NCI-H1092 (cell line): ENCODE measurements at places on chromosomes 4 and X.

GRCh38 chr4:84501202-84501503 lies 2.1 kb upstream of the NKX6-1 start:
- no peak for DNase-seq

DNA sequence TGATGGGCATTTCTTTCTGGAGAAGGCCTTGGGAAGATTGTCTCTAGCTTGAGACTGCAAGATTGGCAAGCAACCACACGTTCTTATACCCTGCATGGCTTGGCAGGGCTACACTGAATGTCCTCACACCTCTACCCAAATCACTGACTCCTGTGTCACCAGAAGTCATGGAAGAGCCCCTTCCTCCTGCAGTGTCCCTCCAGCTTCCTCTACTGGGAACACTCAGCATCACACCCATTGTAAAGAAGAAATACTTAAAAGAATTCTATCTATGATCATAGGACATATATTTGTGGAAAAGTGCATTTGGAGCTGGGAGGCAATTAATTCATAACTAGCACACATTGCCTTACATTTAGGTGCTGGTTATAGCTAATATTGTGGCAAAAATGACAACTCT lies 113.1 kb downstream of the CCSER1 start:
- no peak for DNase-seq

GRCh38 chr4:71026086-71026485 lies 32.6 kb downstream of the DCK start:
- DNase-seq, result no peak

DNA sequence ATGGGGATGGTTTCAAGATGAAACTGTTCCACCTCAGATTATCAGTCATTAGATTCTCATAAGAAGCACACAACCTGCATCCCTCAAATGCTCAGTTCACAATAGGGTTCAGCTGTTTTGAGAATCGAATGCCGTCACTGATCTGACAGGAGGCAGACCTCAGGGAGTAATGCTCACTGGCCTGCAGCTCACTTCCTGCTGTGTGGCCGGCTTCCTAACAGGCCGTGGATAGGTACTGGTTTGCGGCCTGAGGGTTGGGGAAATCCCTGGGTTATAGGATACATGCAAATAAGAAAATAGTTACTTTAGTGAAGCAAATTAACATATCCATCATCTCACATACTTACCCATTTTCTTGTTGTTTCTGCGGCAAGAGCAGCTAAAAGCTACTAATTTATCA lies 160.4 kb downstream of the MAD2L1 start:
- no peak for DNase-seq

GRCh38 chr4:76800902-76801301 lies 97.0 kb downstream of the SOWAHB start:
- DNase-seq, result no peak

GRCh38 chr4:88803600-88804096 lies 106.0 kb upstream of the NAP1L5 start:
- no peak for DNase-seq

DNA sequence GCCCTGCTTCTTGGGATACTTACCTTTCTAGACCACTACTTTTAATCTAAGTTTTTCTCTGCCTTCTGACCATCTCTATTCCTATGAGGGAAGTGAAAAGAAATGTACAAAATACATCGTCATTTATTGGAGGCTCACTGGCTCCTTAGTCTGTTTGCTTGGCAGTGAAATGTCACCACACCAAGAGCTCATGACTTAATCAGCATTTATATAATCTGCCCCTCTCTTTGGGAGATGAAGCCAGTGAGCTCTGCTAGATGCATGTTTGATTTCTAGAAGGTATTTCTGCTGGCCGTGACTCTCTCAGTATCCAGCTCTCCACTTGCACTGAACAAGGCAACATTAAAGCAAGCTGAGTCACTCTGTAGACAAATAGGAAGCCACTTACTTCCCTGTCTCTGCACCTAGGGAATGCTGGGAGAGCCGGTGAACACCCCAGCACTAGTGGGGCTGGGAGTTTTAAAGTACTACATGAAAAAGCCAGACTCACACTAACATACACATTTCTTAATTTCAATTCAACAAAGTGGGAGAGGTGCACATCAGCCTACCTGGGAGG lies 79.1 kb downstream of the MID1IP1 start:
- DNase-seq, result no peak

DNA sequence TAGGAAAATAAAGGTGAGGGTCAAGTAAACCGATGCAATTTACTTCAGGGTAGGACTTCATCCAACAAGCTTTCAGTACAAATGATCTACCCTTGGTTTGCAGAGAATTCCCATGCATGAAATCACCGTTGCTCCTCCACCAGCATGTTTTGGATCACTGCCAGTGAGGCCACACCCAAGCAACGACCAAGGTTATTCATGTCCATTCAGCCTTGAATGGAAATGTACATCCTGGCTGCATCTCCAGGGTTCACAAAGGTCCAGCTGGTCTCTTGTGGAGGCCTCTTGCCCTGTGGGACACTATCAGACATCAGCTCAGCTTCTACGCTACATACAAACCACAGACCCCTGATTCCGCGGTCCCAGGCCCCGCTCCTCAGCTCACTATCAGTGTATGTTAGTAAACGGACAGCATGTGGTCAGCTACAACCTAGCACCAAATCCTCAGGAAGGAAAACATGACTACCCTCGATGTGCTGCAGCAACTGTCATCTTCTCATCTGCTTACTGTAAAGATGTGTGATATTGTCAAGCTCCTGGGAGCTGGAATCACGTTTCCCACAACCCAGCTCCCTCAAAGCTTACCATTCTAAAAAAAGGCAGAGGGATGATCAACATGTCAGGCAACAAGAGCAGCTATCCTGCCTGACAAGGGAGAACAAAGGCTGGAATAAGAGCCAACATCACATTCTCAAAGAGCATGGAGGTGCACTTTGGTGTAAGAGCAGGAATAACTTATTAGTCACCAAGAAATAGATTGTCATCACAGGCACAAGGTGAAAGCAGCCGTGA lies 4.9 kb downstream of the LYAR start:
- no peak for DNase-seq
